T-cell (primary cell): ENCODE measurements at places on chromosomes 2 and 18.
A peak's percentile ranks its signal among the peaks of the same experiment; 100 is the strongest.

GRCh38 chr2:5869936-5870335 lies 177.8 kb downstream of the SOX11 start:
- DNase-seq = no peak

DNA sequence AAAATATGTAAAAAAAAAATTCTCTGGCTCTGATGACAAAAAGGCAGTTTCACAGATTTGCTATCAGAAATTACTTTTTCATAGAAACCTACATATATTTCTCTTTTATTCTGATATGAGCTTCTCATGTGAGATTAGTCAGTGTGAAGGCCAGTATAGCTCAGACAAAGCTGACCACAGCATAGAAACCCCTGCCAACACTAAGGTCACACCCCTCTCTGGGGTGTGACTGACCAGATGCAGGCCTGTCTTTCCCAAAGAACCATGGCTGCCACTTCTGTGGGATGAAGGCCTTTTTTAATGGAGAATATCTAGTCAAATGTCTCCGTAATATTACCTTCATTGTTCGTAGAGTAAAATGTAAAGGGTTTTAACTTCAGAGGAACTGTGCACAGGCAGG lies 330.3 kb upstream of the KCNJ3 start:
- no peak for DNase-seq

- no peak for DNase-seq
These were observed 13.1 kb upstream of the CD28 start for GRCh38 chr2:203693242-203693879.

GRCh38 chr18:8942021-8942908 lies 160.2 kb upstream of the NDUFV2 start:
- no peak for DNase-seq

- no peak for DNase-seq
These were observed 221.9 kb downstream of the PIEZO2 start for GRCh38 chr18:10927286-10927992.

DNA sequence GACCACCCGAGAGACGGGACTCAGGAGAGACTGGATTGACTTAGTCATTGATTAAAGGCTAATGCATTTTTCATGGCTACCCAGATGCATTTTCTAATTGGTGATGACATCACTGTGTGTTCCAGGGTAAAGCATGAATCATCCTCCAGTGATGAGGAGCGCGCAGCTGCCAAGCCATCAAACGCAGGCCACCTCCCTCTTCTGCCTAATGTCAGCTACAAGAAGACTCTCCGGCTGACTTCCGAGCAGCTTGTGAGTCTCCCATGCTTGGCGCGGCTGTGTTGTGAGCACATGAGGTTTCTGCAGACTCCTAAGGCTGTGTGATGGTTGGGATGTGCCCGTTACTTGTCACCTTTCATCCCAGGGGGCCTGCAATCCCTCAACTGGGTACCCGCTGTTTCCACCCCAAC lies 56.4 kb downstream of the LPIN1 start:
- DNase-seq = no peak

DNA sequence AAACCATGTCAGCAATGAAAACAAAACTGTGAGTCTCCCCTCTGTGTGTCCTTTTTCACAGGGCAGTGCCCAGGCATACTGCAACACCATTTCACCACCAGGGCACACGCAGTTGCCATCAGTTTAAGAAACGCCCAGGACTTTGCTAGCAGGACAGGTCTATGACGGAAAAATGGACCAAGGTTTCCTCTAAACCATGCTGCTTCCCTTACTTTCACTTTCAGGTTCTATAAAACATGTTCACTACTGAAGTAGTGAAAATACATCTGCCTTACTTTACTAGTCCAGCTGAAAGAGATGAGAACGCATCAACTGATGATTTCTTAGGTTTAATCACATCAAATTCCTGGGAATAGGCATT lies 110.5 kb downstream of the TCF4 start:
- no peak for DNase-seq

- peak; percentile 22 for DNase-seq
These were observed at the start of gene CXCR1 for GRCh38 chr2:218166791-218167190. CXCR1 (minus strand) TSS chr2:218166962; CDS start chr2:218165211, 1,751 bp downstream.

GRCh38 chr2:169819106-169819505 lies 5.6 kb downstream of the METTL5 start:
- DNase-seq = no peak

GRCh38 chr2:120367649-120368048 lies 21.7 kb downstream of the INHBB start:
- DNase-seq = no peak

- no peak for DNase-seq
These were observed 41.6 kb upstream of the SH3BP4 start for GRCh38 chr2:234910186-234910679.

GRCh38 chr18:72985686-72986085 lies 117.9 kb upstream of the NETO1 start:
- no peak for DNase-seq

DNA sequence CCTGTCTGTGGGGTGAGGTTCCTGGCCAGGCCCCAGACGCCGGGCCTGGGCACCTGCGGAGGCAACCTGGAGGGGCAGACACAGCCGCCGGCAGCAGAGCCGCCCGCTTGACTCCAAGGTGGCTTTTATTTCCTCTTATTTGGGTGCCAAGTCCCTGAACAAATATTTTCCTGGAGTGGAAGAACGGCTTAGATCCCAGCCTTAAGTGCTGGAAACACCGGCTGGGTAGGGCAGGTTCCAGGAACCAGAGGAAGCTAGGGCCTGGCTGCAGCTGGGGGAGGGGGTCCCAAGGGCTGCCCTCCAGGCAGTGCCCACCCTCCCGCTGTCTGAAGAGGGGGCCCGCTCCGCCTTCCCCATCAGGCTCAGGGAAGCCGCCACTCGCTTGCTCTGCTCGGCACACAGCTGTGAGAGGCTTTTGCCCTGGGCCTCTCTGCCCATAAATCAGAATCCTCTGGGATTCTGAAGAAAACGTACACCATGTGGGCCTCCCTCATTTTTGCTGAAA lies 28.2 kb downstream of the SDC1 start:
- DNase-seq = no peak

- no peak for DNase-seq
These were observed 690.7 kb upstream of the FSHR start for GRCh38 chr2:49845021-49845420.

GRCh38 chr2:126050991-126051736 lies 604.8 kb upstream of the GYPC start:
- DNase-seq = no peak

GRCh38 chr2:10883066-10883465 lies 28.7 kb upstream of the KCNF1 start:
- DNase-seq = no peak

GRCh38 chr2:39218391-39218790 lies 25.4 kb downstream of the CDKL4 start:
- no peak for DNase-seq

DNA sequence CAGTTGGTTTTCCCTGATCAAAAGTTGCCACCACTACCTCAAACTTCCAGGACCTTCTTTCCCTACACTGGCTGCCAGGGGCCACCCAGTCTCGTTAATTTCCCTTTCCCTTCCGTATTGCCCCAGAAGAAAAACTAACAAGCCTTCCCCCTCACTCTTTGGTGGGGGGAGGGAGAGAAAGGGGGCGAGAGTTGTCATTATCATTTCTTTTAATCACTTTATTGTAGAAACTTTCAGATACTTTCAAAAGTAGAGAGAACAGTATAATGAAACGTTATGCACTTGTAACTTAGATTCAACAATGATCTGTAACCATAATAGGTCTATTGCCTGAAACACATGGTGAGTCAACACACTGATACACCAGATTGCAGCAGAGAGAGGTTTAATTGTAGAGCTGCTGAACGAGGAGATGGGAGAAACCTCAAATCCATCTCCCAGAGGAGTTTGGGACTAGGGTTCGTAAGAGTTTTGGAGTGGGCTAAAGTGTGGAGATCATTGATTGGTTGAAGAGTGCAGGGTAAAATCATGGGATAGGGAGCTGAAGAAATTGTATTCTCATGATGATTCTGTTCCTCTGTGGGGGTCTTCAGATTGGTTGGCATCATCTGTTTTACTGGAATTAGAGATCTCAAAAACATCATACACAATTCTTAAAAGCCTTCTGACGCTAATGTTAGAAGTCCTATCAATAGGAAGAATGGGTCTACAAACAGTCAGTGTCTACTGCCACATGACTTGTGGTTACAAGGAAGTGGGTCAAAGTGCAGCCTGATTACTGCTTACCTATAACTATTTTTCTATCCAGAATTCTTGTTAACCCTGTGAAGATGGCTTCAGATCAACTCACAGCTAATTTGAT lies 2.6 kb upstream of the RNF149 start:
- no peak for DNase-seq

- DNase-seq = no peak
These were observed 691.0 kb downstream of the ZEB2 start for GRCh38 chr2:143828763-143829537.

DNA sequence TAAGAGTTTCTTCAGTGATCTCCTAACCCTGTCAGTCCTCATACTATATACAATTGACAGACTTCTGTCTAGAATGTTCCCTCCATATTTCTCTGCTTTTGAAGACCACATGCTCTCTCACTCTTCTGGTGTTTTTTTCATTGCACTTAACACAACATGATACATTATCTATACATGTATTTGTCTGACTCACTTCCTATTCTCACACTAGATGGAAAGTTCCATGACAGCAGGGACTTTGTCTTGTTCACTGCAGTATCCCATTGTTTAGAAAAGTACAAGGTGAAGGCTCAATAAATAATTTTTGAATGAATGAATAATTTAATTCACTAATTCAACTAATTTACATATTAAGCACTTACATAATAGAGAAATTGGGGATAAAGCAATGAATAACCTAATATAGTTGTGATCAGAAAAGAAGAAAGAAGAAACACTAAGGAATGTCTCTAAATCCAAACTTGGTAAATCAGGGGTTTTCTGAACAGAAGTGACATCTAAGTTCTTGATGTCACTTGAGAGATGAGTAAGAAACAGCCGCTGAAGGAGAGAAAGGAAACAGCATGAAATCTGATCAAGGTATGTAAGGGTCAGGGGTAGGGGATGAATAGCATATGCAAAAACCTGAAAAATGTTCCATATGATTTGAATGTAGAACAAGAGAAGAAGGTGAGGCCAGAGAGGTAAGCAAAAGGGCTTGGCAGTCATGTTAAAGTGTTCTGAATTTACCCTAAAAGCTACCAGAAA lies 42.4 kb downstream of the MBD2 start:
- DNase-seq = no peak

- no peak for DNase-seq
These were observed 84.7 kb downstream of the NFATC1 start for GRCh38 chr18:79480171-79481045.

DNA sequence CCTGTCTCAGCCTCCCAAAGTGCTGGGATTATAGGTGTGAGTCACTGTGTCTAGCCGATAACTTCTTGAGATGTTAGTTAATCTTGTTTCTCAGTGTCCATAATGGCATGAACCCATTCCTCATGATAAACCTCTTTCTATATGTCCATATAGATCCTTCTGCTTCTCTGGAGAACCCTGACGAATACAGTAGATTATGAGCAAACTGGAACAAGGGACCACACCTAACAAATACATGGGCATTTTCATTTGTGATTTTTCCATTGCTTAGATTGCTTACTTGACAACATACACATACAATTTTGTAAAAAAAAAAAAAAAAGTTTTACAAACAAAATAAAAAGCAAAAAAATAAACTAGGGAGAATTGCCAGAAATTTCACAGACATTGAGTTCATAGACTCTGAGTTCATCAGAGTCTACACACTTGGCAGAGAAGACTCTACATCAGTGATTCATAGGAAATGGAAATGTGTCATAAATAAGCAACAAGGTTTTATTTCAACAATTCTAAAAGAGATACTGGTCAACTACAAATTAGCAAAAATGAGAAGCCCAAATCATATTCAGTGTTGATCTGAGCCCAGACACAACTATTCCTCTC lies 96.7 kb downstream of the GALR1 start:
- DNase-seq = no peak

DNA sequence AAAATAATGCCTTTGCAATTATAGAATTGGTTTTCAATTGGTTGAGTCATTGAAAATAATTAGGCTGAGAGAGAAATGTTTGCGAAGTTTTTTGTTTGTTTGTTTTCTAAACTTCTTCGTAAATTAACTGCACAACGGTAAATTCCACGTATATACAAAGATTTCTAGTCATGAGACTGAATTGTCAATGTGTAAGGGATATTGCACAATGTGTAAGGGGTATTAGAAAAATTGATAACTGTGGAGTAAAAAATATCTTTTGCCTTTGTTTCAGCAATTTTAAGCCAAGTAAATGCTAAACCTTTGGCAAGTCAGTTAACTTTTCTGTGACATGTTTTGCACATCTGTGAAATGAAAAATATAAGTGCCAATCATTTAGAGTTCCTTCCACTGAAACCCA lies 606.0 kb downstream of the TMEM182 start:
- no peak for DNase-seq

GRCh38 chr2:30223413-30223874 lies 7.9 kb upstream of the LBH start:
- DNase-seq = no peak

- DNase-seq = no peak
These were observed 4.0 kb upstream of the NOP58 start for GRCh38 chr2:202261531-202261930.

DNA sequence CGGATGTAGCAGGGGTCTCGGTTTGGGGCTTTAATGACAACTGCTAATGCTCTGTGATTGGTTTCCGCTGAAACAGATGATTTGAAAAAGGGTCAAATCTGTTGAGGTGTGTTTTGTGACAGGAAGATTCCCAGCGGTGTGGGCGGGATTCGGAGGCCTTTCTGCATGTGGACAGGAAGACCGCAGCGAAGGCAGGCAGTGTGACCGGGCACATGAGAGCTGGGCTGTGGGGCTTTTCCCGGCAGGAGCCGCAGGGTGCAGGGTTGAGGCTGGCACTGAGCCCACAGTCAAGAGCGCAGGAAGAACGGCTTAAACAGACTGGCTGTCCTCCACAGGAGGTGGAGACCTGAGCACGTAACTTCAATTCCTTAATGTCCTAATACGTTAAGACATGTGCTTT lies 180.0 kb upstream of the TPO start:
- no peak for DNase-seq

DNA sequence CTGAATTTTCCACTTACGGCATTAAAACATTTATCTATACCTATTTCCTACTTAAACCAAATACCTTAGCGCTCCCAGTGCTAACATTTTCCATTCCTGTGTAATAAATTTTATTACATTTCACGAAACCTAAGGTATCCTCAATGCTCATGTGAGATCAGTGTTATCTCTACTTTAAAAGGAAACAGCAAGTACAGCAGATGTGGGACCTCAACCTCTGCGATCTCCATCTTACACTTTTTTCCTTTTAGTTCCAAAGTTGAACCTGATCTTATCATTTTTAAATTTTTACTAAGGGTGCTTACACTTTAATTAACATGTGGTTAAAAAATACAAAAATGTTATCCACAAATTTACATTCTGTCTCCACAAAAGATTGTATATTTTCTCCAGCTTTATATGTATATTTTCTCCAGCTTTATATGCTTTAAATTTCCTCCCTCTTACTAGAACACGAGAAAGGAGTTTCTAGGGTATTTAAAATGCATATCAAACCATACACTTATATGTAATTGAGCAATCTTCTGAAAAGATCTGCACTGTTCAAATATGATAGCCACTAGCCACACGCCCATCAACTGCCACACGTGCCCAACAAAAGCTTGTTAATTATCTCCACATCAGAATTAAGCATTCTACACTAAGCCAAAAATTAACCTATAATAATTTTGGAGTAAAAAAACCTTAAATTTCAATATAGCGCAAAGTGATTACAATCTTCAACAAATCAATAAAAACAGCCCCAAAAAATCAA lies 38.1 kb downstream of the MBOAT2 start:
- no peak for DNase-seq
